ENCODE measurements at places on chromosomes 5 and 9.

DNA sequence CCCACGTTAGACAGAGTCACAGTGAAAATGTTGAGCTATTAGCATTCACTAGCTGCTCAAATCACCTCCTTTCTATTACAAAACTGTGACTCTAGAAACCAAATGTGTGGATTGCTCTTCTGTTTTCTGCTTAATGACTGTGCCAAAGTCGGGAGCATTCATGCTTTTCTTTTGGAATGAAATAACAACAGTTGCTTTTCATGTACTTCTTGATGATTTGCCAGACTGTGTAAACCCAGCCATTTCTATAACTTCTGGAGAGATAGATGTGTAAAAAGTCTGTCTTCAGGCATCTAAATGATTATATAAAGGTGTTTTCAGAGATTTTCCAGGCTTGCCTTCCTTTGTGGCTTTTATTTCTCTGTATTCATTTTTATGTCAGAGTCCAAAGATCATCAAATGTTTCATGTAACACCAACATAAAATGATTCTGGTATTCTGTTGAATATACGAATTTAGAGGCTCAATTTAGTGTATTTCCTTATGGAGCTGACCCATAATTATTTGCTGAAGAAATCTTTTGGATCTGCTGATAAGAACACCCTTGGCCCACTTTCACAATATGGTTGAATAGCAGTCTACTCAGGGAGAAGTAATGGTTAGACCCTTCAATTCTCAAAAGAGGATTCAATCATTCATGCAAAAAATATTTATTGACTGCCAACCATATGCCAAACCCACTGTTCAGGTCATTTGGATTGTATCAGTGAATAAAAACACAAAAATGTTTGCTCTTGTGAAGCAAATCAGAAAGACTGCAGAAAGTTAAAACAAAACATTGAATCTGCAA lies 581.2 kb downstream of the CDH18 start:
- H3K27me3 ChIP-seq: no peaks in the 10 kb centered on the region
- H3K4me3 ChIP-seq: no peak overlapping the region
- H3K36me3 ChIP-seq: no peaks in the 10 kb centered on the region
- no peaks in the 10 kb centered on the region for H3K4me1 ChIP-seq
- DNase-seq: peak; percentile 29

- no peaks in the 10 kb centered on the region for H3K4me1 ChIP-seq
- DNase-seq: no peak
- peak overlapping the region; percentile 6 for H3K27ac ChIP-seq
- H3K27me3 ChIP-seq: no peaks in the 10 kb centered on the region
Observed at GRCh38 chr9:115058175-115058574, 59.8 kb downstream of the TNC start.

- peaks cover 25% of the 10 kb centered on the region for H3K4me1 ChIP-seq
- no peaks in the 10 kb centered on the region for H3K27me3 ChIP-seq
Observed at GRCh38 chr9:121768416-121769015, 117.1 kb downstream of the DAB2IP start.

DNA sequence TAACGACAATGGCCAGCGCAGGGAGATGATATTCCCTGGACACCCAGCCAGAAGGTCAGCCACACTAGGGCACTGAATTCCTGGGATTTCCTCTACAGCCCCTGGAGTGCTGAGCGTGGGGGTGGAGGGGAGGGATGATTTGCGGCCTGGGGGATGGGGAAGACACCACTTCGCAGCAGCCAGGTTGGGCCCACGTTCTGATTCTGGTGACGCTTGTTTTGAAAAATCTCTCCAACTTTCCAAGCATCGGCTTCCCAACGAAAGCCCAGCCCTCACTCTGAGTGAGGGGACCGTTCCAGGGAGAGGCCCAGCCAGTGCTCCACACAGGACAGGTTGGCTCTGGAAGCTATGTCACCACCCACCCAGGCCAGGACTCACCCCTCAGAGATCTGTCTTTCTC lies 5.4 kb downstream of the GFPT2 start:
- peaks cover 14% of the 10 kb centered on the region for H3K36me3 ChIP-seq
- H3K4me3 ChIP-seq: no peak overlapping the region
- H3K27me3 ChIP-seq: peaks cover 3% of the 10 kb centered on the region
- no peak for DNase-seq

DNA sequence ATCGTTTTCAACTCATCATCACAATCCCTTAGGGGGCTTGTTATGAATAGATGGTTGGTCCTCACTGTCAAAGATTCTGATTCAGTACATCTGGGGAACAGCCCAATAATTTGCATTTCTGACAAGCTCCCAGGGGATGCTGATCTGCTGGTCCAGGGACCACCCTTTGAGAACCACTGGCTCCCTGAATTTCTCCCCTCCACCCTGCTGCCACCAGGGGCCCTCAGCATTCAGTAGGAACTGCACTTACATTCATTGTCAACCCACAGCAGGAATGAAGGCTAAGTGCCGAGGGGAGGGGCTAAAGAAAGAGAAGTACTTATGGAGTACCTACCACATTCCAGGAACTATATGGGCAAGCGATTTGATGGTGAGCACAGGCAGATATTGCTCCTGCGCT lies 85.9 kb downstream of the BOD1 start:
- H3K4me3 ChIP-seq: no peak overlapping the region
- no peak for DNase-seq
- H3K36me3 ChIP-seq: no peaks in the 10 kb centered on the region
- no peaks in the 10 kb centered on the region for H3K4me1 ChIP-seq
- H3K27me3 ChIP-seq: no peaks in the 10 kb centered on the region
- H3K27ac ChIP-seq: no peak overlapping the region

GRCh38 chr5:61964201-61964600 lies 341.8 kb upstream of the KIF2A start:
- no peak overlapping the region for H3K4me3 ChIP-seq
- H3K27ac ChIP-seq: no peak overlapping the region
- no peaks in the 10 kb centered on the region for H3K4me1 ChIP-seq
- H3K36me3 ChIP-seq: no peaks in the 10 kb centered on the region
- no peak for DNase-seq

DNA sequence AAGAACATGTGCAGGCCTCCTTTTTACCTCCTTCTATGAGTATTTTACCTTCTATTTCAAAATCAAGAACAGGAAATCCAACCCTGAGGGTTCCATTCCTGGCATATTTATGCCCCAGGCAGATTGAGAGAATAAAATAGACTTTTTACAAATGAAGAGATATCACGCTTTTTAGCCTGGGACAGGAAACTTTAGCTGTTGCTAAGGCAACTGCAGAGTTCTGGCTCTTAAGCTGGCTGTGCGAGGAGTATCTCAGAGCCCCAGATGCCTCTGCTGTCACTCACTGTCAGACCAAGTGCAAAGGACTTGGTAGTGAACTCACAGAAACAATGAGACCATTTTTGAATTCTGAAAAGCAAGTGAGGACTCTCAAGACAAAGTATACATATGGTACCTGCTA lies 69.5 kb upstream of the HSPB3 start:
- no peaks in the 10 kb centered on the region for H3K27me3 ChIP-seq
- H3K4me3 ChIP-seq: no peak overlapping the region

DNA sequence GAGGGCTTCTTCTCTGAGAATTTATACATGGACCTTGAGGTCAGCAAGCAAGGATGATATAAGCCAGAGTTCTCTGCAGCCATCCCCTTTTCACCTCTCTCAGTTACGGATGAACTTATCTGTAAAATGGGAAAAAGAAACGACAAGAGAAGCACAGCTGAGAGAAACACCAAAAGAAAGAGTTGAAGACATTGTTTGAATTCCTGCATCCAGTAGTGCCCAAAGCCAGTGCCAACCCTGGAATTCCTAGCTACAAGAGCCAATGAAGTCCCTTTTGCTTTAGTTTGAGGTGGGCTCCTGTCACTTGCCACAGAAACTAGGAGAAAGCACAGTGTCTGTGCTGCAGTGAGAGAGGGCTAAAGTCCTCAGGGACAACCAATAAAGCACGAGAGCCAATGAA lies 6.6 kb upstream of the MOB3B start:
- no peak overlapping the region for H3K4me3 ChIP-seq
- no peak for DNase-seq
- H3K27me3 ChIP-seq: no peaks in the 10 kb centered on the region

GRCh38 chr5:167881041-167881440 lies 410.4 kb upstream of the WWC1 start:
- no peaks in the 10 kb centered on the region for H3K36me3 ChIP-seq
- no peaks in the 10 kb centered on the region for H3K27me3 ChIP-seq
- DNase-seq: no peak

DNA sequence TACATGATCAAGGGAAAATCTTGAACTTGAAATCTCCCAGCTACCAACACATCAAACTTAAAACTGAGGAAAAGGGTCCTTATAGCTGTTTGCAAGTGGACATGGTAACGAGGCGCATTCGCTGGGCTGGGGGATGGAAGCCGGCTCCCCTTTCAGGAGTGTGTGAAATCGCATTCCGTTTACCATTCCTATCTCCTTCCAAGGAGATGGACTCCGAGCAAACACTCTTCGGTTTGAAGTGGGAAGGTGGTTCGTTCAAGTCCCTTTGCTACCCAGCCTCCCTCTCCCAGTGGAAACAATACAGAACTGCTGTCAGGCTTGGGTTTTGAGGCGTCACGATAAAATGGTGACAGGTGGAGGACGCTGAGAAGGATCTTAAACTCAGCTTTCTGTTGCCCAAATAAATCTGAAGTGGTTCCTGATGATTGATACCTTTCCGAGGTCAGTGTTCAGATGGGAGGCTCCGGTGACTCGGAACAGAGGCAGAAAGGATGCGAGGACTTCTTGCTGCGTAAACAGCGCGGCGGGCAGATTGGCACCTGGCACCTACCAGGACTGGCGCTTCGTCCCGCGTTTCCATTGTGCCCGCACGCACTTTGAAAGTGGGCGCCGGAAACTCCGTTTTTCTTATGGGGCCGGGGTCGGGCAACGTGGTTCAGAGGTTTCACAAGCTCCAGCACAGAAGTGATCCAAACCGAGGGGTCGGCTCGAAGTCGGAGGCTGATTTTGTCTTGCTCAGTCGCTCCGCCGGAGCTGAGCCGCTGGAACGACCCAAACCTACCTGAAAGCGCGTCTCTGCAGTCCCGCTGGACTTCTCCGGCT lies 7.0 kb downstream of the MSX2 start:
- no peak overlapping the region for H3K4me3 ChIP-seq
- peaks cover 97% of the 10 kb centered on the region for H3K27me3 ChIP-seq
- H3K36me3 ChIP-seq: peaks cover 3% of the 10 kb centered on the region

DNA sequence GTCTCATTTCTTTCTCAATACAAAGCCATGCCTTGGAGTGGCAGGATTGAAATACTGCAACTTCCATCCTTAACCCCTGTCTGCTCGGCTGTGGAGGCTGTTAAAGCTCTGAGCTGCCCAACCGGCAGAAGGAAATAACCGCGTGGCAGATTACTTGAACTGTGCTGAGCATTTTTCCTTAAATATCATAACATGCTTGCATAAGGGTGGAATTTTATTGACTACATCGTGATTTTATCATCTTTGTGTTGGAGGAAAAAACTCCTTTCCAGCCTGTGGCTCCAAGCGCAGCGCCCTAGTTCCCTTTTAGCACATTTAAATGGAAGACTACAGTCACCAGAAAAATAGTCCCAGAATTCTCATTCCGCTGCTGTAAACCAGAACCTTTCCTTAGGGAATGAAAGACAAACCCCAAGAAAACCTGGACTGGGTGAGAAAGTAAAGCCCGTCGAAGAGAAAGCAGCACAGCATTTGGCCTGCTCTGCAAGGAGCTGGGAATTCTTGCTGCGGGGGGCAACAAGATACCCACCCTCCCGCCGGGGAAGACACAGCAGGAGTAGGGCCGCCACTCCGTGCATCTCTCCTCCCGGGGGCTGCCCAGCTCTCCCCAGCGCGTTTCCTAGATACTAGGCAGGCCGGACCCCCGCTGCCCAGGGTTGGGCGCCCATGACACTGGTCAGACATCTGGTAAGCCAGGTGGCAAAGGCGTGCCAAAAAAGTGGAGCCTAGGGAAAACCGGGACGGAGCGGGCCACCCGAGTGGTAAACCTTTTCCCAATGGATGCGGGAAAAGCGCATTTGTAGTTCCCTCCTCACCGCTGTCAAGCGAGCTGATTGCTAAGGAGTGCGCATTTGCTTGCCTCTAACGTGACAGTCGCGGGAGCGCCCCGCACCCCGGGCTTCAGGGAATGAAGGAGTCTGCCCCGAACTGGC lies 1.3 kb downstream of the SHC3 start:
- peak overlapping the region; percentile 54 for H3K4me3 ChIP-seq
- H3K4me1 ChIP-seq: peaks cover 33% of the 10 kb centered on the region
- DNase-seq: no peak

DNA sequence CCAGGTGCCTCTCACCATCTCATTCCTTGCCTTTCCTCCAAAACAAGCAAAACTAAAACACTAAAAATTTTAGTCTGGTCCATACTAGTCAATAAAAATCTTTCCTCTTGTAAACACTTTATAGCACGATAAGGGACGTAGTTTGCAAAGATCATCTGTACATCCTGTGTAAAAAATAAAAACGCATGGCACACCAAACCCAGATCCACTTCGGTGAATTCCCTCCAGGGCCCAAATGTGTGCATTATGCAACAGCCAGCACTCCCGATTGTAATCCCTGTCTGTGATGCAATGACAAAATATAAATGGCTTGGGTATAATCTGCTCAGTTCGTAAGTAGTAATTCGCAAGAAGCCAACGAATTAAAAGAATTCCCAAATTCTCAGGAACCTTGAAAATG lies 1.4 kb downstream of the FAM169A start:
- peaks cover 5% of the 10 kb centered on the region for H3K4me1 ChIP-seq
- peak overlapping the region; percentile 51 for H3K27ac ChIP-seq
- H3K27me3 ChIP-seq: peaks cover 2% of the 10 kb centered on the region
- no peak for DNase-seq

Data from spinal cord (tissue), 10 donors.